Cortex of kidney (tissue), 1 donor: ENCODE measurements at places on chromosomes 4 and X.

DNA sequence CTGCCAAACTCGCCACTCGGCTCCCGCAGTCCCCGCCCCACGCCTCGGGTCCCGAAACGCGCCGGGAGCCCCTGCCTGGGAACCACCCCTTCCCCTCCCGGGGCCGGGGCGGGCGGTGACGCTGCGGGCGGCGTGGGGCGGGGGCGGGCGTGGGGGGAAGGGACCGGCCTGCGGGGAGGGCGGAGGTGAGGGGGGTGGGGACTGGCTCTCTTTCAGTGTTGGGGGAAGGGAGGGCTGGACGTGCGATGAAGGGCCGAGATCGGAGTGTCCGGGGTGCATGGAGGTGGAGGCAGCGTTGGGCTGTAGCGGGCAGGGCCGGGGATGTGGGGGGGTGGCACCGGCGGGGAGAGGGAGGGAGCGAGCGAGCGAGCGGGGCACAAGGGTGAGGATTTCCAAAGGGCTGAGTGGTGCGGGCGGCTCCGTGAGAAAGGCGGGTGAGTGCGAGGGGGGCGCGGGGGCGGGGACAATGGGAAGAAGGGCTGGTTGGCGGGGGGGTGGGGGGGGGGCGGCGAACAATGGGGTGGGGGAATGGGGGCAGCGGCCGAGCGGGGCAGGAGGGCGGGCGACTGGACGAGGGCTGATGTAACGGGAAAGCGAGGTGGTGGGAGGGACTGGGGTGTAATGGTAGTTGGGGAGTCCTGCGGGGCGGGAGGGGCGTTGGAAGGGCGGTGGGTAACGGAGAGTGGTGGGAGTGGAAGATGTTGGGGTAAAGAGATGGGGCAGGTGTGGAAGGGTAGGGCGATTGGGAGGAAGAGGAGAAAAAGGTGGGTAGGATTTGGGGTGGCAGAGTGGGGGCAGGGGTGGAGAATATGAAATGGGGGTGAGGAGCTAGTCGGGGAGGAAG is 578 bp downstream of the DCUN1D4 start:
- DNase-seq, result no peak

GRCh38 chr4:80016506-80016905 is 56.5 kb downstream of the ANTXR2 start:
- DNase-seq, result no peak

GRCh38 chr4:5455003-5455585 is 253.3 kb downstream of the EVC2 start:
- no peak for DNase-seq

DNA sequence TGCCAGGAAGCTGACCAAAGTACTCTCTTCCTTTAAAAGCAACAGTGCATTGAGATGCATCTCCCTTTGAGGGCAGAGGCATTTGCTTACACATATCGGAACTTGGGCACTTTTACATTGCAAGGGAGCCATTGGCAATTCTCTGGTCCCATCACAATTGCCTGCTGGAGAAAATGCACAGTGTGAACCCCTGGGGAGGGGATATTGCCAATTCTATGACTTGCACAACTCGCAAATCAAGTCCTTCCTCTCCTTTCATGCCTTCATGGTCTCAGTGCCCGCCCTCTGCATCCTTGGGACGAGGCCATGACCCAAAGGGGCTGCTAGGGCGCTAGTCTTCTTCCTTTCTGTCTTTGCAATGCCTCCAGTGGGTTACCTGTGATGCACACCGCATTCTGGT is 14.9 kb upstream of the PDZD4 start:
- DNase-seq, result no peak

DNA sequence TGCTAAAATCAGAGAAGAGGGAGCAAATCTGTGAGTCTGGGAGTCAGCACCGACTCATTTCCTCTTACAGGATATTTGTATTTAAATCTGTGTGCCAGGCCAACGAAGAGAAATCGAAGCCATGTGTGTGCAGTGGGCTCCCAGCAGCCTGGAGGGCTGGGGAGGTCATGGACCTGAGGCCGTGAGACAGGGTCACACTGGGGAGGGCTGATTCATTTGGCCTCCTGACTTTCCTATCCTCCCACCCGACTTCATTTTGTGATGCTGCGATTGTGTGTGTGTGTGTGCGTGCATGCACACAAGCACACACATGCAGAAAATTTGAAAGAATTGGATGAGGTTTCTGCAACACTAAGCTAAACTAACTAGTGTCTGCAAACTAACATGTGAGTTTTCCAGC is 48.7 kb upstream of the STX18 start:
- no peak for DNase-seq

DNA sequence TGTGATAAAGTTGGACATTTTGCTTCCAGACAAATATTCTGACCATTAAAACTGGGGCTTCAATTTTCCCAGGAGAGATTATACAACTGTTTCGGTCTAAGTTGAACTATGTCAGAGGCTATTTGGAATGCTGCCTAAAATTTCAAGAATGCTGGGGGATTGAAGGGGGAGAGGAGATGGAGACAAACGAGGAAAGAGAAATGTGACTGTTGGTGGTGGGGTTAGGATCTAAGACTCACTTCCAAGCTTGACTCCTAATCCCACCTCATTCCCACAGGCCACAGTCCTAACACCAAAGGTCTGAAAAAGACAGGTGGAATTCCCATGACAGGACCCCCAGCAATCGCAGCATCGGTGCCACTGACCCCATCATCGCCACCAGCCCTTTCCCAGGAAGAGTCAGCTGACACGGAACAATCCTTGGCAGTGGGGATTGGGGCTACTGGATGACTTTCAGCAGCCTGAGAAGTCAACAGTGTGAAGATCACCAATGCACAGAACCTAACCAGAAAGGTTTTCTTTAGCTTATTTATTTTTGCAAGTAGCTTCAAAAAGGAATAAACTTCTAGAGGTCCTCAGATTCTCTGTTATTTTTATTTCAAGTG is 74.0 kb upstream of the PRSS48 start:
- no peak for DNase-seq

- DNase-seq, result no peak
These were observed 359.7 kb downstream of the ADAM29 start for GRCh38 chr4:175277816-175278215.

DNA sequence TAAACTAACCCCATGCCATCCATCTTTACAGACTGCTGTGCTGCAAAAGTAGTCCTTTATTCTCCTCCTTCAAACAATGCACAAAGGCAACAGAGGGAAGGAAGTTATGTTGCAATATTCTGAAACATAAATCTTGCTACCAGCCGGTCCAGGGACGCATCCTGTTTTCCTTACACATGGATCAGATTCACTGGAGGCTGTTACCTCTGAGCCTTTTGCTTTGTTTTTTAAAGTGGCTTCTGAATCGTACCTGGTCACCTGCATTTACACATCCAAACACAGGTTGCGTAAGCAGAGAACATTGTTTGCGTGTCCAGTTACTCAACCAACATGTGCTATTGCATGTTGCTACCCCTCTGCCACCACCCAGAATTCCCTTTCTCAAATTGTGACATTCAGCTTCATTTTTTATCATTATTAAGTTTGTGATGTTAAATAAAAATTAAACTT is 8.8 kb downstream of the PPARGC1A start:
- DNase-seq, result no peak

- DNase-seq, result no peak
These were observed 18.4 kb downstream of the DDX3X start for GRCh38 chrX:41352329-41352838.

DNA sequence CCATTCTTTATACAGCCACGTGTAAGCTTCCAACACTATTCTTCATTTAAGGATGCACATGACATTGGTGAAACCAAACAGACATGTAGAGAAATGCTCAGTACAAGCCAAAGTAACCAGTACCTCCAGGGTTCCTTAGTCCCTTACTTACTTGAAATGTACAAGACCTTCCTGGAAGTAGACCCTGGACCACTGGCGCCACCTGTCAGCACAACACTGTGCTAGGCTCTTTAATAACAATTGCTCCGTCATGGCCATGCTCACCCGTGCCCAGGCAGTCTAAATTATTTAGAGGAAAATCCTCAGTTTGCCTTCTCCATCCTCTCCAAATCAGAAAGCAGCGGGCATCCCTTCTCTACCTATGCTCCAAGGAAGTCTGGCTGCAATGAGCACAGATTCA is 52.7 kb downstream of the ADGRA3 start:
- no peak for DNase-seq

GRCh38 chrX:68049466-68049865 is 383.8 kb downstream of the OPHN1 start:
- DNase-seq, result no peak

GRCh38 chr4:8592366-8593263 is at the start of gene CPZ:
Gene CPZ, plus strand, starts transcription at chr4:8592765. Its CDS starts 69 bp downstream, at chr4:8592834.
- DNase-seq, result no peak

- DNase-seq, result no peak
These were observed 384.3 kb upstream of the ACTRT1 start for GRCh38 chrX:128436397-128437103.

DNA sequence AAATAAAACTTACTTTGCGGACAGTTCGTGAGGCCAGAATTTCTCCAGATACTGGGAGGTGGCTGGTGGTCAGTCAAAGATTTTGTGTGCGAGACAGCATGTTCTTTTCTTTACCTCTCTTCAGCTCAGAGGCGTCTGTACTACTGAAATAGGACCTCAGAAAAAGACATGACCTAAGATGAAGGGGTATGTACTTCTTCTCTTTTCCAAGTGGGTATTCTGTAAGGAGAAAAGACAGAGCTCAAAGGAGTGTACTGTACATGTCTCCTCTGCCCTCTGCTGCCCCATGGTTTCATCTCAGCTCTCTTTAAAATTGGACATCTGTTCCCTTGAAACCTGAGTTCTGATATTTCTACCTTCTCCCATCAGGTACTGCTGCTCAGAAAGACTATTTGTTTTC is 38.1 kb downstream of the SEPTIN11 start:
- no peak for DNase-seq
